LoVo (cell line): ENCODE measurements at places on chromosomes 3 and 15.

- no peak for DNase-seq
These were observed 502.5 kb upstream of the NAALADL2 start for GRCh38 chr3:174356596-174356995.

GRCh38 chr3:108489776-108490175, 20.6 kb downstream of the MYH15 start:
- DNase-seq: peak; percentile 27

DNA sequence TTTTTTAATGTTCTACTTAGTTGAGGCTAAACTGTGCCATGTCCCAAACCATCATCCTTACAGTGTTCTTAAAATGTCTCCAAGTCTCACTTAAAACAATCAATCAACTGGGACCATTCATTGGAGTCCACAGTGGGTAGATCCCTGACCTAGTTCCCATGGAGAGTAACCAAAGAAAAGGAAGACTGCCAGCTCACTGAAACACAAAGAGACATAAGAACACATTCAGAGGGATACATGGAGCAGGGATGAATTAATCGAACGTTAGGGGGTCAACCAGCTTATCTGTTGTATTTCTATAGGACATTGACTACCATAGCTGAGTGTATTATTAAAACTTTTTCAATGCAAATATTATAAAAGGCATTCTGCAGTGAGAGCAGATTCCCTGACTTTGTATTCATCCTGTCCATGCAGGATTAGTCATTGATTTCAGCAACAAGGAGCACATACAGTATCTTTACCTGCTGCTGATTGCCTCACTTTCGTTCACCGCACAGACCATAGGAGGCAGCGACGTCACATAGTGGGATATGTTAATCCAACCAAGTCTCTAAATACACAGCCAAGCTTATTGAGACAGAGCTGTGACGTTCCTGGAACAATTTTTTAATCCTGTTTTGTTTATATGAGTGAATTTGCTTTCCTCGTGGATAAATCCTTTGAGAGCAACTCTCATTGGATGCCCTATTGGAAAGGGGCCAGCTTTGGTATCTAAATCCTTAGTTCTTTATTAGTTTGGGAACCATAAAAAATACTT, 364.9 kb upstream of the RBMS3 start:
- DNase-seq: no peak

DNA sequence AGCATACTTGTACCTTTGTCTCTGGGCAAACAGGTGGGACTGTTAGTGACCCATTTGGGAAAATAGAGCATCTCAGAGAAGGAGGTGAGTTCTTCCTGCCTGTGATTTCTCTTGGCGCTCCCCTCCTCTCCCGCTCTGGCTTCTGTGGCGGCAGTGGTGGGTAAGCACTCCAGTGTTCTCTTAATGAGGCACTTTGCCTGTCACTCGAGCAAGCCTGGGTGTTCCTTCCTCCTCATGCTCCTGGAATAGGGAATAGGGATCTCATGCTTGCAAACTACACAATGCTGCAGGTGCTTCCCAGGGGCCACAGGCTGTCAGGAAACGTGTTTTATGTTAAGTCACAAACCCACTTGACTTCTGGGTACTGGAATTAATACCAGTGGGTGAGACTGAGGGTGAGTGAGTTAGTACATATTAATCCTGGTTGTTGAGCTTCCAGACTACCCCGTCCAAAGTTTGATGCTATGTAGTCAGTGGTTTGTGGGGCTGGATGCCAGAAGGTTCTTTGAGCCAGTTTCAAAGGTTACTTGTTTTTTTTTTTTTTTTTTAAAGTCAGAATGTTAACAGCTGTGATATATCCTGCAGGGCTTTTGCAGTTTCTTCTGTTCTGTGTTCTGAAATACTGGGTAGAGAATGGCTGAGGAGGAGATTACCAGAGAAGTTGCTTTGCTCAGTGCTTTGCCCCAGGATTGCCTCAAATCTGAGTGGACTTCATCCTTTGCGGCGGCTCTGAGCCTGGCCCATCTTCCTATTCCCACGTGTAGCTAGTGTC, 30.5 kb downstream of the EDEM1 start:
- no peak for DNase-seq

DNA sequence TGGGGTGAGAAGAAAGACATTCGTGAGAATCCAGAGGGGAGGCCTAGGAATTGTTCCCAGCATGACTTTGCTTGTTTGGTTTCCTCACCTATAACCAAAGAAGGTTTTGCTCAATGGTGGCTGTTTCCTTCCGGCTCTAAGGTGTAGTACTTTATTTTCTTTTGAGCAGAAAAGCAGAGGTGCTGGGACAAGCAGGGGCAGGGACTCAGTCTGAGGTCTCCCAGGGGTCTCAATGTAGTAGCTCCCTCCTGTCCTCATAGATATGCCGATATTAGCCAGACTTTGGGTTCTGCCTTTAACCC, 41.6 kb downstream of the ZBTB38 start:
- DNase-seq: no peak

- peak; percentile 73 for DNase-seq
These were observed 1.5 kb upstream of the FAM131A start for GRCh38 chr3:184335661-184336546.

GRCh38 chr3:157626817-157627216, 123.6 kb upstream of the VEPH1 start:
- no peak for DNase-seq

- no peak for DNase-seq
These were observed 24.4 kb downstream of the SEC61A1 start for GRCh38 chr3:128076483-128077201.

- no peak for DNase-seq
These were observed 3.3 kb downstream of the ETV5 start for GRCh38 chr3:186105543-186105942.

GRCh38 chr15:100651253-100651652, 48.9 kb downstream of the ASB7 start:
- DNase-seq: no peak

- peak; percentile 68 for DNase-seq
These were observed 258.4 kb downstream of the OPA1 start for GRCh38 chr3:193851428-193851847.

DNA sequence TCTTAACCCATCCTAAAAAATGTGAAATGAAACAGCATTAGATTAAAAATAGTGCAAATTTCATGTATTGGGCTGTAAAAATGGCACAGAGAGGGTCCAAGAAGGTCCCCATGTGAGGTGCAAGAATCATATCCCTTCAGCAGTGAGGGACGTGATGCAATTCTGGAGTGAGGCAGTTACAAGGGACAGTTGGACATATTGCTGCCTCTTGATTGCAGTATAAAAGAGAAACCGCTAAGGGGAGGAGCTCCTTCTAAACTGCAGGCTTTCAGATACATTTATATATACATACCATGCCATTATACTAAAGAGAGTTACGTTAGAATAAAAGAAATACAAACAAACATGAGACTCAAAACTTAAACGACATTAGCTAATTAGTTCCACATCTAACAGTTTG, 304.2 kb upstream of the CTNNB1 start:
- no peak for DNase-seq

GRCh38 chr3:33128706-33129105, 14.9 kb downstream of the CRTAP start:
- DNase-seq: no peak

DNA sequence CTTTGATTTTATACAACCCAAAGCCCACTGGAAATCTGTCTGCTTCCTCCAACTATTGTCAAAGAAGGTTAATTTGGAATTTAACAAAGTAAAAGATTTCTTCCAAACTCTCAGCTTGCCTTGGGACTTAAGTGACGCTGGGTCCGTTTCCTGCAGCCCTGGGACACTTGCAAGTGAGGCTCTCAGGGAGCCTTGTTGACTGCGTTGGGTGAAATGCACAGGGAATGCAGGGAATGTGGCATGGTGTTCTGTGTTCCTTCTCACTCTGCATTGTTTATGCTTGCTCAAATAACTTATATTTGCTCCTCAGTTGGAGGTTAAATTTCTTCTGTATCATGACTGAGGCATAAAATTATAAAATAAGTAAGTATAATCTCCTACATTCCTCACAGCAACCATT, 60.9 kb upstream of the TJP1 start:
- no peak for DNase-seq

DNA sequence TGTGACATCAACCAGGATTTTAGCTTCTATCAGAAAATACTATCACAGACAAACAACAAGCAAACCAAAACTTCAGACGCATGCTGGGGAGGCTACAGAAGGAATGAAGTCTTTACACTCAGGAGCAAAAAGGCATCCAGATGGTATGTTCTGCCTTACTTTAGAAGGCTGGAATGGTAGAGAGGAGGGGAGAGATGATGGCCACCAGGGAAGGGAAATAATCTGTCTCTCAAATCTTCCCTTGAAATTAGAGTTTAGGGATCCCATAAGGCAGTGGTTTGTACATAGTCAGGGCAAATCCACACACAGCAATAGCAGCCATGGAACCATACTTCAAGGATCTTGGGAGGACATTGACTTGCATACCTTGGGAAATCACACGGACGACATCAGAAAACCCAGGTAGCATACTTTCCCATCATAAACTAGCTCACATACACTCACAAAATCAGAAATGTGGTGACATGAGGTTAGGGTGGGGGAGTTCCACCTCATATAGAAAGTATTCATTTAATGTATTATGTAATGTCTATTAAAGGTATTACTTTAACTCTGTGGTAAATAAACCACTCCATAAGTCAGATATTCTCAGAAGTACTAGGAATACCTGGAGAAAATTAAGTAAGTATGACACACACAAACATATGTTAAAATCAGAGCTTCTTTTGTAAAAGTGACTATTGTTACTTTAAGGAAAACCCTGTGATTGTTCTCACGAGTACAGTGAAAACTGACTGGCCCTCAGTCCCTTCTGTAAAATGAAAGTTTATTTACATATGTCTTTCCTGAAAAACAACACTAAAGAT, 9.4 kb downstream of the BTLA start:
- no peak for DNase-seq

GRCh38 chr15:101091080-101092017, 160.5 kb downstream of the CHSY1 start:
- DNase-seq: no peak

DNA sequence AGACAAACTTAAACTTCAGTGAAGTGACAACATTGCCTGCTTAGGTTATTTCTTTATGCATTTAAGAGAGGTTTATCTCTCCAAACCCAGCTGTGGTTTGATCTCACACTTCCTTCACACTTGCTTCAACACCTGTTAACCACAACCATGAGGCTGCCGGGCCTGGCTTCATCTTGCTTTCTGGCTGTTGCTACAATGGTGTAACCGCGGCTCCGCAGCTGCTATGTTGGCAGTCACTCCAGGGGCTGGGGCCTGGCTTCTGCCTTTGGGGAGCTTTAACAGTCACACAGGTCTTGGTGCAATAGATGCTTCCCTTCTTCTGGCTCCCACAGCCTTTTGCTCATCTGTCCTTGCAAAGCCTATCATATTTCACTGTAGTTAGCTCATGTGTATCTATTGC, 72.9 kb upstream of the MNS1 start:
- DNase-seq: no peak

- DNase-seq: no peak
These were observed 80.9 kb upstream of the MANF start for GRCh38 chr3:51304230-51304629.

DNA sequence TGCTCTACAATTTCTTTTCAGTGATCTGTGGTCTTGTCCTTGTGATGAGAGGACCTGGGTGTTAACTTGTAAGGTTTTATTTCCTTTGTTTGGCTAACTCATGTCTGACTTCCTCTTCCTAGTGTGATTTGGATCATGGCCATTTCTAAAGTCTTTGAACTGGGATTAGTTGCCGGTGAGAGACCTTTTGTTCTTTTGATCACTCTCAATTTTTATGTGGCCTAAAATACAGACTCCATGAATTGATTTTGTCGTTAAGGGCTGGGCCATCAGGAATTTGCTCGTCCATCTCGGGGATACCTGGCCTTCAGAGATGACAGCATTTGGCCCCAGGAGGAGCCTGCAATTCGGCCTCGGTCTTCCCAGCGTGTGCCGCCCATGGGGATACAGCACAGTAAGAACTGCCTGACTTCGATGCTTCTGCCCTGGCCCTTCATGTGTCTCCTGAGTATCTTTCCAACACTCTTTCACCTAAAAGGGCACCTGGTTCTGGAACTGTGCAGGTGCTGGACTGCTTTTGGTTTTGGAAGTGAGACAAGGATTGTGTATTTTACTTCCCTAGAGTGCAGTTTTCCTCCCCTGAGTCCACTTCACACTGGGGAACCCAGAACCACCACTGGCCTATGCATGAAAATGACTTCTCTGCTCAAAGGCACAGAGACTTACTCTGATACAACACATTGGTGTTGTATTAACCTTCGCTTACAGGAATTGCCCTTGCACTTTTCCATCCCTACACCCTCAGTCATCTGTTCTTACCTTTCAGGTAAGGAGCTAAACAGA, 13.1 kb upstream of the LRRC2 start:
- peak; percentile 58 for DNase-seq

GRCh38 chr3:152357587-152357986, 88.9 kb downstream of the MBNL1 start:
- no peak for DNase-seq

DNA sequence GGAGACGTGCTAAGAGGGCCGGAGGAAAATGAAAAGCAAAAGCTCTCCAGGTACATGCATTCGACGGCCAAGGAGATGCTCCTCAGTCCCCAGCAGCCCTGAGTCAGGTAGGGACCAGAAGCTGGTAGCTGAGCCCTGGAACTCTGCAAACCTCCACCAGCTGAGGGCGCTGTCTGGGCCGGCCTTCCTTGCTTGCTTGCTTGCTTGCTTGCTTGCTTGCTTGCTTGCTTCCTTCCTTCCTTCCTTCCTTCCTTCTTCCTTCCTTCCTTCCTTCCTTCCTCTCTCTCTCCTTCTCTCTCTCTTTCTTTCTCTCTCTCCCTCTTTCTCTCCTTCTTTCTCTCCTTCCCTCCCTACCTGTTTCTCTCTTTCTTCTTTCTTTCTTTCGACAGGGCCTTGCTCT, 94.6 kb upstream of the RASGRF1 start:
- DNase-seq: no peak

GRCh38 chr15:58015565-58015964, 49.9 kb downstream of the ALDH1A2 start:
- DNase-seq: no peak
